Neural progenitor cell (in vitro differentiated cells): ENCODE measurements at places on chromosomes 7 and 10.
A peak's percentile ranks its signal among the peaks of the same experiment; 100 is the strongest.

DNA sequence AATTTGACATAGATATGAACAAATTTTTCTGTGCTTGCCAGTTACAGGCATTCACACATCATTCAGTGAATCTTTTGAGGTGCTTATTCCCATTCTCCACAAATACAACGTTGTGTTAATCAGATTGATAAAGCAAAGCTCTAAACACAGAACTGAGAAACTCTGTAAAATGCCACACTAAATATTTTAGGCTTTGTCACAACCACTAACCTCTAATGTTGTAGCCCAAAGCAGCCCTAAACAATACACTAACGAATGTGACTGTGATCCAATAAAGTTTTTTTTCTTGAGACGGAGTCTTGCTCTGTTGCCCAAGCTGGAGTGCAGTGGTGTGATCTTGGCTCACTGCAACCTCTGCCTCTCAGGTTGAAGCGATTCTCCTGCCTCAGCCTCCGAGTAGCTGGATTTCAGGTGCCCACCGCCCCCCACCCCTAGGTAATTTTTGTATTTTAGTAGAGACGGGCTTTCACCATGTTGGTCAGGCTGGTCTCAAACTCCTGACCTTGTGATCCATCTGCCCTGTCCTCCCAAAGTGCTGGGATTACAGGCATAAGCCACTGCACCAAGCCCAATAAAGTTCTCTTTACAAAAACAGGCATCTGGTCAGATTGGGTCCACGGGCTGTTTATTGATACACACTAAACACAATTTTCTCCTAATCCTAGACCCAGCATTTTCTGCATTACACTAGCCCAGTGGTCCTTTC, 6.9 kb downstream of the CYCS start:
- no peaks in the 10 kb centered on the region for H3K27me3 ChIP-seq
- H3K4me3 ChIP-seq = no peak overlapping the region
- H3K36me3 ChIP-seq = peaks cover 11% of the 10 kb centered on the region

DNA sequence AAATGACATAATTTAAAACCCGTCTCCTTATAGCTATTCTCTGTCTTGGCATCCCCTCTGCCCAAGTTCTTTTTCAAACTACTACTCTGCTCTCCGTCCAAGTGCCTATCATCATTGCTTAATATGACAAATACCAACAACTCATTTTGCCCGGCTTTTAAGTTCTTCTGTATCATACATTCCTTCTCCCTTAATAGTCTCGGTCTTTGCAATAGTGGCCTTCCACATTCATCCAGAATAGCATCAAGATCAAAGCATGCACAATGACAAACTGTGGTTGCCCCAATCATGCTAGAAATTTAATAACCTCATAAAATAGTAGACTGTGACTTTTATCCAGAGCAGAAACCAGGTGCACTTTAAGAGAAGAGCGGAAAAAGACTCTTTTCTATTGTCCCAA, 198.9 kb downstream of the ETV1 start:
- DNase-seq = no peak
- no peak overlapping the region for H3K4me3 ChIP-seq
- no peaks in the 10 kb centered on the region for H3K4me1 ChIP-seq
- H3K27me3 ChIP-seq = no peaks in the 10 kb centered on the region
- H3K36me3 ChIP-seq = no peaks in the 10 kb centered on the region

- peaks cover 17% of the 10 kb centered on the region for H3K4me1 ChIP-seq
- no peak overlapping the region for H3K27ac ChIP-seq
- H3K36me3 ChIP-seq = no peaks in the 10 kb centered on the region
- DNase-seq = no peak
- H3K27me3 ChIP-seq = no peaks in the 10 kb centered on the region
Observed at GRCh38 chr10:84354623-84355022, 26.2 kb downstream of the CCSER2 start.

DNA sequence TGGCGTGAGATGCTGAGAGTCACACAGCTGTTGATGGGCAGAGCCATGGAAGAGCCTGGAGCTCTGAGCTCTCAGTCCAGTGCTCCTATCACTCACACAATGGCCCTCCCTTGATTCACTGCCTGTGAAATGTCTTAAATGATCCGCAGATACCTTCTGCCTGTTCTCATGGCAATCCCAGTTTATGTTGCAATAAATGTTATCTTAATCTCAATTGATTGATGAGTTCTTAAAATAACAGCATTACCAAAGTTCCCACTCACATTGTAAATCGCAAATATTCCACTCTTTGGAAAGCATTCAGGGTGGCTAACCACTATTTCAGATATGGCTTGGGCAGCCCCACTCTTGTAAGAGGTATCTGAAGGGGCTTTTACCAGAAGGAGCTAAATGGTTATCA, 865.5 kb downstream of the LRMDA start:
- H3K4me3 ChIP-seq = no peak overlapping the region
- H3K27ac ChIP-seq = no peak overlapping the region
- H3K27me3 ChIP-seq = no peaks in the 10 kb centered on the region
- no peak for DNase-seq

DNA sequence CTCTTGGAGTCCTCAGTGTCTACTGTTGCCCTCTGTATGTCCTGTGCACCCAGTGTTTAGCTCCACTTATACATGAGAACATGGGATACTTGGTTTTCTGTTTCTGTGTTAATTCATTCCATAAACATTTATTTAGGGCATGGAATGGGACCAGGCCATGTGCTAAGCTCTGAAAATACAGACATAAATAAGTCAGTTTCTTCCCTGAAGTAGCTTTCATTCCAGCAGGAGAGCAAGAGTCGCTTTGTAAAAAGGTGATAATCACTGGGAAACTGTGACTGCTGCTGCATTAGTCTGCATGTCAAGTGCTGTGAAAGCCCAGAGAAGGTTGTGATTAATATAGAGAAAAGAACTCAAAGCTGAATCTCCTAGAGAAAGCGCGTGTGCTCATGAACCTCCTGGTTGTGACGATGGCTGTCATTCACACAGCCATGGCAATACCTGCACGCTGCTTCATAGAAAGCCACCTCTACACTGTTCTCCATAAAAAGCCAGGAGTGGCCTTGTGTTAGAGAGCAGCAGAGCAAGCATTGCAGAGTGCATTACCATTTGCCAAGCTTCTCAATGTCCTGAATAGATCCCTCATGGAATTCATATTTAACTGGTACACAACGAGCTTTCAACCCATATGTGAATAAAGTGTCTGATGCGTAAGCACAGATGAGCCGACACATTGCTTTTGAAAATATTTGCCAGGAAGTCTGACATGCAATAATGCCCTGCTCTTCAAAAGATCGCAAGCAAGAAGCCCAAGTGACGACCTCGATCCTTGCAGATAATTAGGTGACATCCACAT, 30.6 kb upstream of the PITRM1 start:
- no peaks in the 10 kb centered on the region for H3K4me1 ChIP-seq
- H3K36me3 ChIP-seq = no peaks in the 10 kb centered on the region
- H3K4me3 ChIP-seq = no peak overlapping the region
- H3K27ac ChIP-seq = no peak overlapping the region

DNA sequence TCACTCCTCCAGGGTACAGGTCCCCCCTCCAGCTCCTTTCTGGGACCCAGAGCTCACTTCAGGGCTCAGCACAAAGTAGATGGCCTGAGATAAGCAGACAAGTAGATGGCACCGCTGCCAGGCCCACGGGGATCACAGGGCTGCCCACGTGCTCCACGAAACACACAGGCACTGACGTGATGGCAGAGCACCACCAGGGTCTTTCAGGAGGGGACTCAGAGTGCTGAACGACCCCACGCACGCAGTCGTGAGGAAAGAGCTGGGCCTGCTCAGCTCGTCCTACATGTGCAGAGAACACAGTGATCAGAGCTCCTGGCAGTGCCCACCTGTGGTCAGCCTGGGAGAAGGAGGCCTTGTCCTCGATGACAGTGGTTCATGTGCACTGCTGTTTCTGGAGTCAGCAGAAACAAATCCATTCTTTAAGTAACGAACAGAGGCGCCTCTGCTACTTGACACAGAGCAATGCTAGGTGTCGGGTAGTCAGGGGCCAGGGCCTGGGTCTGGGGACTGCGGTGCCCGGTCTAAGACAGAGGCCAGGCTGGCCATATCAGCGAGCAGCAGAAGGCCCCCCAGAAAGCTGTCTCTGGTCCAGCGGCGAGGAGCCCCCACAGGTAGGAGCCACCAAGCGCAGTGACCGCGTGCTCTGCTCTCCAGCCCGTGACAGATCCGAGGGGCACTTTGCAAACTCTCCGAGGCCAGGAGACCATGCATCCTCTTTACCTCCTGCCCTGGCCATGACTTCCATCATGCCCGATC, 129.8 kb upstream of the FAM20C start:
- H3K36me3 ChIP-seq = no peaks in the 10 kb centered on the region
- H3K4me1 ChIP-seq = no peaks in the 10 kb centered on the region
- no peak overlapping the region for H3K27ac ChIP-seq
- no peaks in the 10 kb centered on the region for H3K27me3 ChIP-seq
- H3K4me3 ChIP-seq = no peak overlapping the region

GRCh38 chr7:43139137-43139536, 26.7 kb downstream of the HECW1 start:
- DNase-seq = peak; percentile 60
- H3K4me1 ChIP-seq = peaks cover 35% of the 10 kb centered on the region
- H3K27me3 ChIP-seq = no peaks in the 10 kb centered on the region
- no peak overlapping the region for H3K4me3 ChIP-seq
- H3K36me3 ChIP-seq = no peaks in the 10 kb centered on the region

DNA sequence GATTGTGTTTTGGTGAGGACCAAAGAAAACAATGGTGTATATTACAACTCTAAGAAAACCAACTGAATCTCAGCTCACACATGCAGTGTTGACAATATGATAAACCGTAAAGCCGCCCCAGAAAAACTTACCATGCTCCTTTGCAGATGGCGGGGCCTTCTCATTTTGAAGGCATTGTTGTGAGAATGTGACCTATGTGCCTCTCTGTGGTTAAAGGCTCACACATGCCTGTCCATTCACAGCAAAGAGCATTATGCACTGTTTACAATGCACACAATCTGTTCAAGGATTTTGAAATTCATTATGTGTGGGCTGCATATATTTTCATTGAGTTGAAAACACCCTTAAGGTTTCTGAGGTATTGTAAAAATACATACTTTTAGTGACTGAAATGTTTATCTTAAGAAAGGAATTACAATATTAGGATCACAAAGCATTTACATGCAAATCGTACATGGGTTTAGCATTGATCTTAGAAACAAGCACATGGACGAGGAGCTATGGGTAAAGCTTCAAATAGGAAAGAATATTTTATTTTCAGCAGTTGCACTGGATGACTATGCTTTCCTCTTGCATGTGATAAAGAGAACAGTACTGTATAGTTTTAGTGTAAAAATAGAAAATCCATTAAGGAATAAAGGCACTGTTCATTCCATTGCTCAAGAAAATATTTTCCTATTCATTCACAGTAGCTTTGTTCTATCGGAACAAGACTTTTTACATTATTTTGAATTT, 334.3 kb downstream of the ARL4A start:
- H3K4me1 ChIP-seq = peaks cover 57% of the 10 kb centered on the region
- no peaks in the 10 kb centered on the region for H3K27me3 ChIP-seq
- no peak overlapping the region for H3K4me3 ChIP-seq
- H3K36me3 ChIP-seq = no peaks in the 10 kb centered on the region
- H3K27ac ChIP-seq = no peak overlapping the region

GRCh38 chr10:97101166-97101940, 84.4 kb downstream of the SLIT1 start:
- H3K36me3 ChIP-seq = no peaks in the 10 kb centered on the region
- no peak overlapping the region for H3K4me3 ChIP-seq
- no peak overlapping the region for H3K27ac ChIP-seq
- H3K27me3 ChIP-seq = no peaks in the 10 kb centered on the region

GRCh38 chr7:39540320-39540719, 25.9 kb upstream of the YAE1 start:
- no peaks in the 10 kb centered on the region for H3K27me3 ChIP-seq
- no peak overlapping the region for H3K27ac ChIP-seq
- H3K36me3 ChIP-seq = no peaks in the 10 kb centered on the region
- DNase-seq = no peak

- H3K36me3 ChIP-seq = no peaks in the 10 kb centered on the region
- peak; percentile 29 for DNase-seq
- no peak overlapping the region for H3K4me3 ChIP-seq
- H3K27ac ChIP-seq = no peak overlapping the region
- H3K4me1 ChIP-seq = peaks cover 16% of the 10 kb centered on the region
- H3K27me3 ChIP-seq = no peaks in the 10 kb centered on the region
Observed at GRCh38 chr10:132667342-132668047, 118.5 kb downstream of the NKX6-2 start.

DNA sequence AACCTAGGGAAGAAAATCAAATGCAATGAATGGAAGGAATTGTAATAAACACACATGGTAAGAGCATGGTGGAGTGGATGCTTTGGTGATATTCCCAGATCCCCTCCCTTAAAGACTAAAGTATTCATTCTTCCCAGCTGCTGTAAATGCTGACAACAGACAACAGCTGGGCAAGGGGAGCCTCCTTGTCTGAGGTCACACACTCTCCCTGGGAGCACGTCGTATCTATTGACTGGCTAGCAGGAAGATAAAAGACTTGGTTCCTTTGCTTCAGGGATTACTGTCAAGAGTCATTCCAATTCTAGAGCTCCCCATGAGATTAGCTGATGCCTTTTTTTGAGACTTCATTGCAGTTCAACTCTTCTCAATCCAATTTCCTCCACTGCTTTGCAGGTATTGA, 443.5 kb upstream of the ETV1 start:
- no peak overlapping the region for H3K4me3 ChIP-seq
- H3K36me3 ChIP-seq = peaks cover 6% of the 10 kb centered on the region
- H3K27me3 ChIP-seq = no peaks in the 10 kb centered on the region
- DNase-seq = peak; percentile 92
- H3K4me1 ChIP-seq = peaks cover 69% of the 10 kb centered on the region

DNA sequence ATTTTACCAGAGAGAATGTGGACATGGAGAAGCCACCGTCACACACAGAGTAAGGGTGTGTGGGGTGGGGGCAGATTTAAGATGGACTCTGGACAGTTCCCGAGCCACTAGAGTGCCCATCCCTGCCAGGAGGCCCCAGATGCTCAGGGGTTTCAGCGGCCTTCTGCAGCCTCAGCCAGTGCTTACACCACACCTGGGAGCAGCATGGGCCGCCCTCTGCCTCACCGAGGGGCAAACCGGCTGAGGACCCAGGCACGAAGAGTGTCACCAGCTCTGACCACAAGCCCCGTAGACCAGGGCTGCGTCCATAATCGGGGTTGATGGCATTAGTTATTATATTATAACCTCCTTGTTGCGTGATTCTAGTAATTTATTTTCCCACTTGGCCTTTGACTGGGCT, 6.7 kb upstream of the MNX1 start:
- no peak overlapping the region for H3K4me3 ChIP-seq
- peak; percentile 35 for DNase-seq
- no peak overlapping the region for H3K27ac ChIP-seq
- peaks cover 100% of the 10 kb centered on the region for H3K27me3 ChIP-seq
- H3K36me3 ChIP-seq = no peaks in the 10 kb centered on the region

DNA sequence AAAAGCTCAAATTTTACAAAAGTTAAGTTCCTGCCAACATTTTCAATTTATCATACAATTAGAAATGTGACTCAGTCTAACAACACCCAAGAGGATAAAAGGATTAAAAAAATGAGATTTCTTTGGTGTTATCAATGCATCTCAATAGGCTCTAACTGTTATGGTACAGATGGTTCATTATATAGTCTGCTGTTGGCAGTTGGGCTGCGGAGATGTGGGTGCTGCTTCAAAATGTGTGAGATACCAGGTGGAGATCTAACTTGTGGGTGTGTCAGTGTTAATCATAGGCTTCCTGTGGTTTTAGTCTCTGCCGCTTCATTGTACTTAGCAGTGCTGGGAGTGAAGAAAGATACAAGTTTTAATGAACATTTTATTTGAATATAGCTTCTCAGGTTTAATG, 231.2 kb downstream of the EXOC4 start:
- no peaks in the 10 kb centered on the region for H3K36me3 ChIP-seq
- H3K27me3 ChIP-seq = no peaks in the 10 kb centered on the region
- no peak for DNase-seq
- H3K4me1 ChIP-seq = no peaks in the 10 kb centered on the region

- no peaks in the 10 kb centered on the region for H3K4me1 ChIP-seq
- no peak overlapping the region for H3K27ac ChIP-seq
- no peak overlapping the region for H3K4me3 ChIP-seq
- no peaks in the 10 kb centered on the region for H3K27me3 ChIP-seq
Observed at GRCh38 chr10:78948621-78949030, 120.1 kb upstream of the ZMIZ1 start.
